ENCODE measurements at places on chromosomes 4 and X. TPM values are rescaled to one million over a fixed set of nuclear protein-coding genes. Genes with fewer than 3 reads are reported as not detected.

DNA sequence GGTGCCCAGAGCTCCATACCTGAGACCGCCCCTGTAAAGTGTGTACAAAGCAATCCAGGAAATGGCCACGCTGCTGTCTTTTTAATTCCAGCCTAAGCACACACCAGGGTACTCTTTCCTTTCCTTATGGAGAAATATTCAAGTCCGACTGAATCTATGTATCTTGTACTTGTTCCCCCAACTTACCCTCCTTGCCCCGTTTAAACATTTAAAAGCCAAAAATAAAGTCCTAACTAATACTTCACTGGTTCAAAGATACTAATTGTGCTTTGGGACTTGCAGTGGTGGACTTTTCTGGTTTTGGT, 731 bp upstream of the AMMECR1 start:
- no peak for DNase-seq
- H3K27me3 ChIP-seq: no peaks in the 10 kb centered on the region
- H3K36me3 ChIP-seq: no peaks in the 10 kb centered on the region
- peak overlapping the region; percentile 68 for H3K27ac ChIP-seq

DNA sequence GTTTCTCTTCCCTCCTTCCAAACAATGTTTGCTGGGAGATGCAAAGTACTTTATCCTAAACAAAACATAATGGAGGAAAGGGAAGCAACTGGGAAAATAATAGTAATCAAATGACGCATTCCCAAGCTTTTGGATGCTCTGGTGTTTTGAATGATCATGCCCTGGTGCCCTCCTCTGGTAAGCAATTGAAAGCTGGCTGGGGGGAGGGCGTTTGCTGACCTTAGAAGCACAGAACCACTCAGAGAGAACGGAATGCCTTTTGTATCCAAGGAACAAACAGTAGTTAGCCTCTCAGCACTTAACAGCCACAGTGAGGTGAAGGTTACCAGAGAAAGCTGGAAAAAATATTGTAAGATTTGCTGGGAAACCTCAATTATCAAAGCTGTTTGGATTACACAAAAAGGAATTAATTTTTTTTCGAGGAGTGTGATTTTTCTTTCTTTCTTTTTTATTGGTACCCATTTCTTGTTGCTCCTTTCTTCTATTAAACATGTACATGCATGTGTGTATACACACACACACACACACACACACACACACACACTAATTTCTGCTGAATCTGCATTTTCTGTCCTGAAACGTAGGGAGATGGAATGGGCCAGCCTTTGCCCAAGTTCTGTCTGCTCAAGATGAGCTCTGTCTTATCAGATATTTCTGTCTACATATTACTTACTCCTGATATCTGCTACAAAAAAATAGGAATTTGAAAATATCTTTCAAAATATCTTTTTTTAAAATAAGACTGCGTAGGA, 155.8 kb upstream of the IGFBP7 start:
- no peak overlapping the region for H3K4me3 ChIP-seq
- H3K27ac ChIP-seq: no peak overlapping the region
- no peaks in the 10 kb centered on the region for H3K27me3 ChIP-seq
- DNase-seq: no peak
- H3K4me1 ChIP-seq: no peaks in the 10 kb centered on the region

Gene PRKG2
- 2.2 TPM for total RNA-seq

Gene ADH7
- not detected for total RNA-seq

GRCh38 chr4:85707611-85708010, 232.7 kb downstream of the ARHGAP24 start:
- H3K36me3 ChIP-seq: no peaks in the 10 kb centered on the region
- no peaks in the 10 kb centered on the region for H3K4me1 ChIP-seq
- no peak for DNase-seq
- H3K4me3 ChIP-seq: no peak overlapping the region

DNA sequence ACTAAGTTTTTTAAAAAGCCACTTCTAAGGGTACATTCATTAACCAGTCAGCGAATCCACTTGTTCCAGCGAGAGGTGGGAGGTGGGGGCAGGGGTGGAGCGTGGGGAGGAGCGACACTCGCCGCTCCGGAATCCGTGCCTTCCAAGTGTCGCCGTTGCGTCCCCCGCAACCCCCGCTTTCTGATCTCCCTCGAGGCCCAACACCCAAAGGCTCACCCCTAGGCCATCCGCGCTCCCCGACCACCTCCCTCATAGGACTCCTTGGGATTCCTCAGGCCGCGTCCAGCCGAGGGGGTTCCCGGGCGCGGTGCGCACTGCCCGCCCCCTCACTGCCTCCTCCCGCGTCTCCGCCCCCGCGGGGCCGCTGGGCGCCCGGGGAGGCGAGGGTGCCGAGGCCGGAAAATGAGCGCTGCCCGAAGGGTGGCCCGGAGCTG, 108.1 kb upstream of the STOX2 start:
- H3K36me3 ChIP-seq: no peaks in the 10 kb centered on the region
- no peak overlapping the region for H3K4me3 ChIP-seq
- peaks cover 17% of the 10 kb centered on the region for H3K27me3 ChIP-seq
- H3K27ac ChIP-seq: no peak overlapping the region
- H3K4me1 ChIP-seq: peaks cover 12% of the 10 kb centered on the region

- DNase-seq: no peak
- H3K27ac ChIP-seq: no peak overlapping the region
- H3K4me3 ChIP-seq: no peak overlapping the region
- no peaks in the 10 kb centered on the region for H3K27me3 ChIP-seq
- no peaks in the 10 kb centered on the region for H3K36me3 ChIP-seq
Observed at GRCh38 chr4:179325181-179325580, 1882.9 kb upstream of the AGA start.

GRCh38 chrX:110964786-110965185, 131.2 kb upstream of the PAK3 start:
- no peak for DNase-seq
- H3K4me1 ChIP-seq: no peaks in the 10 kb centered on the region
- no peaks in the 10 kb centered on the region for H3K27me3 ChIP-seq
- H3K27ac ChIP-seq: no peak overlapping the region
- no peak overlapping the region for H3K4me3 ChIP-seq

Gene PWWP3B
- total RNA-seq: not detected

GRCh38 chrX:7389576-7389975, 241.6 kb upstream of the PUDP start:
- no peaks in the 10 kb centered on the region for H3K27me3 ChIP-seq
- no peak overlapping the region for H3K4me3 ChIP-seq
- H3K4me1 ChIP-seq: no peaks in the 10 kb centered on the region
- no peak overlapping the region for H3K27ac ChIP-seq
- no peaks in the 10 kb centered on the region for H3K36me3 ChIP-seq
- no peak for DNase-seq

GRCh38 chrX:45056428-45057145, 144.1 kb downstream of the DIPK2B start:
- H3K27me3 ChIP-seq: no peaks in the 10 kb centered on the region
- H3K4me3 ChIP-seq: no peak overlapping the region
- no peak overlapping the region for H3K27ac ChIP-seq
- peaks cover 3% of the 10 kb centered on the region for H3K36me3 ChIP-seq
- no peak for DNase-seq

- H3K27me3 ChIP-seq: no peaks in the 10 kb centered on the region
- DNase-seq: no peak
- H3K4me1 ChIP-seq: peaks cover 37% of the 10 kb centered on the region
- H3K36me3 ChIP-seq: no peaks in the 10 kb centered on the region
- peak overlapping the region; percentile 49 for H3K27ac ChIP-seq
Observed at GRCh38 chrX:149630681-149631233, 835 bp downstream of the TMEM185A start.

Gene RPA4
- 0.50 TPM for total RNA-seq

DNA sequence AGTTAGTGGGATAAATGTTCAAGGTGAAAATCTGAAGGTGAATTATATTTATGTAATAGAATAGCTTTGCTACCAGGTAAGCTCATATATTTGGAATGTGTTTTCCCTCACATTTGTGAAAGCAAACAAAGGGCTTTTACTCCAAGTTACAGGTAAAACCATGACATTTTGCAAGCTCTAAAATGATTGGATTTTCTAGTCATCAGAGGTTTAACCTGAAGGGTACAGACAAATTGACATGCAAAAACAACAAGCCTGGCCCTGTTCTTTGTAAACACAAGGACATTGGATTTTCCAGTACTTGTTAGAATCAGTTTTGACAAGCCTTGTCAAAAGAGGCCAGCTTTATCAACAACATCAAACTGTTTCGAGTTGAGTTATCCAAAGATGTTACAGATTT, 51.7 kb downstream of the ZFX start:
- no peaks in the 10 kb centered on the region for H3K27me3 ChIP-seq
- H3K4me3 ChIP-seq: no peak overlapping the region
- H3K36me3 ChIP-seq: no peaks in the 10 kb centered on the region
- no peak overlapping the region for H3K27ac ChIP-seq
- DNase-seq: no peak
- H3K4me1 ChIP-seq: peaks cover 29% of the 10 kb centered on the region

GRCh38 chr4:169657470-169658107, 37.2 kb downstream of the CLCN3 start:
- no peak overlapping the region for H3K4me3 ChIP-seq
- H3K4me1 ChIP-seq: peaks cover 18% of the 10 kb centered on the region
- H3K27ac ChIP-seq: no peak overlapping the region

Gene TMPRSS11D
- total RNA-seq: not detected

Gene PPP2R2C
- not detected for total RNA-seq
